Stimulated activated CD8-positive, alpha-beta memory T cell treated with anti-CD3 and anti-CD28 coated beads, Interleukin-15, amount 100 ng/mL, for 24 hours (primary cell): ENCODE measurements at places on chromosomes 4 and X.

GRCh38 chrX:119015407-119016237 lies 41.2 kb downstream of the LONRF3 start:
- peak; percentile 1 for DNase-seq

GRCh38 chrX:47204970-47205369 lies 11.3 kb downstream of the UBA1 start:
- DNase-seq, result no peak

DNA sequence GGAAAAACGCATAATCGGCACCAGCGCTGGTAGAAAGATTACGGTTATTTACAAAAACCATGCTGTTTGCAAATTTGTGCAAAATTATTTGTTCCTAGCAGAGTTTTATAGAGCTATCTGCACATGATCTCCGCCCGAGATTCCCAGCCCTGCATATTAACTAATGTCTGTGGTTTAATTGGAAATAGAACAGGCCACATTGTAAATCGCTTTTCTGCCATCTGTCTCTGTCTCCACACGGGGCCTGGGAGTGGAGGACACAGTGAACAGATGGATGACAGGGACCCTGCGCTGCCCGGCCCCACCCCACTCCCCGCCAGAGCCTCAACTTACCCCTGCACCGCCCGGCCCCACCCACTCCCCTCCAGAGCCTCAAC lies 126.9 kb downstream of the FAM53A start:
- no peak for DNase-seq

DNA sequence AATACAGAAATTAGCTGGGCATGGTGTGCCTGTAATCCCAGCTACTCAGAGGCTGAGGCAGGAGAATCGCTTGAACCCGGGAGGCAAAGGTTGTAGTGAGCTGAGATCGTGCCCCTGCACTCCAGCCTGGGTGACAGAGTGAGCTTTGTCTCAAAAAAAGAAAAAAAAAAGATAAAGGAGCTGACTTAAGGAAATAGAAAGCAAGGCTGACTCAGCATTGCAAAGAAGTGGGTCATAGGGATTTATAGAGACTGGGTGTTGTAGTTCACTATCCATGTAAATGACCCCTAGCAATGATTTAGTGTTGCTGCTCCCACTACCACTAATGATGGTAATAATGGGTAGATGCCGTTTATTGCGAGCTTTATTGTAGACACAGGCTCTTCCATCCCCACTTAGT lies 47.6 kb downstream of the ADD1 start:
- no peak for DNase-seq

DNA sequence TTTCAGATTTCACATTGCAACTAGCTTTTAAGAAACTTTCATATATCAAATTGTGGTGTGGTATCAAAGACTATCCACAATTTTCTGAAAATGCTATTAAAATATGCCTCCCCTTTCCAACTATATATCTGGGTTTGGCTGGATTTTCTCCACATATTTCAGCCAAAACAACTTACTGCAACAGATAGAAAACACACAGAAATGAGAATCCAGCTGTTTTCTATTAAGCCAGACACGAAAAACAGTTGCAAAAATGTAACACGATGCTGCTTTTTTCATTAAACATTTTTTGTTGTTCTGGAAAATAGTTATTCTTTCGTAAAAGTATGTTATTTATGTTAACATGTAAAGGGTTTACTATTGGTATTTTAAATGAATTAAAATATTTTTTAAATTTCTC lies 33.1 kb downstream of the DCTD start:
- no peak for DNase-seq

GRCh38 chrX:49273181-49273727 lies 3.7 kb downstream of the PPP1R3F start:
- DNase-seq, result no peak

GRCh38 chr4:156628858-156629257 lies 342.7 kb downstream of the PDGFC start:
- DNase-seq, result no peak

DNA sequence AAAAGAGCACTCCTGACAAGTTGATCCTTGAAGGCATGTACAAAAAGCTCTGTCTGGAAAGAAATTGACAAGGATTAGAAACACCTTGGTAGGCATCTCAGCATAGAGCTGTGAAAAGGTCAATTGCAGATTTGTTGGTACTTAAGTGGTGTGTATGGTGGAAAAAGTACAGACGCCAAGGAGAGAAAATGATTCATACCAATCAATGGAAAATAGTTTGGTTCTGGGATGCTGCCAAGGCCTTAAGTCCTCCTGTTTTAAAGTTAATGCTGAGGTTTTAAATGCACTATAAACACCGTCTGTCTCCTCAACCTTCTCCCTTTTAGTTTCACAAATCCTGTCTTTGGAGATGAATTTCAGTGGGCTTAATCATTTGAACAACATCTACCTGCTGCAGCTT lies 524.1 kb downstream of the IL15 start:
- no peak for DNase-seq

- no peak for DNase-seq
These were observed 29.9 kb downstream of the VEGFC start for GRCh38 chr4:176762661-176763308.

DNA sequence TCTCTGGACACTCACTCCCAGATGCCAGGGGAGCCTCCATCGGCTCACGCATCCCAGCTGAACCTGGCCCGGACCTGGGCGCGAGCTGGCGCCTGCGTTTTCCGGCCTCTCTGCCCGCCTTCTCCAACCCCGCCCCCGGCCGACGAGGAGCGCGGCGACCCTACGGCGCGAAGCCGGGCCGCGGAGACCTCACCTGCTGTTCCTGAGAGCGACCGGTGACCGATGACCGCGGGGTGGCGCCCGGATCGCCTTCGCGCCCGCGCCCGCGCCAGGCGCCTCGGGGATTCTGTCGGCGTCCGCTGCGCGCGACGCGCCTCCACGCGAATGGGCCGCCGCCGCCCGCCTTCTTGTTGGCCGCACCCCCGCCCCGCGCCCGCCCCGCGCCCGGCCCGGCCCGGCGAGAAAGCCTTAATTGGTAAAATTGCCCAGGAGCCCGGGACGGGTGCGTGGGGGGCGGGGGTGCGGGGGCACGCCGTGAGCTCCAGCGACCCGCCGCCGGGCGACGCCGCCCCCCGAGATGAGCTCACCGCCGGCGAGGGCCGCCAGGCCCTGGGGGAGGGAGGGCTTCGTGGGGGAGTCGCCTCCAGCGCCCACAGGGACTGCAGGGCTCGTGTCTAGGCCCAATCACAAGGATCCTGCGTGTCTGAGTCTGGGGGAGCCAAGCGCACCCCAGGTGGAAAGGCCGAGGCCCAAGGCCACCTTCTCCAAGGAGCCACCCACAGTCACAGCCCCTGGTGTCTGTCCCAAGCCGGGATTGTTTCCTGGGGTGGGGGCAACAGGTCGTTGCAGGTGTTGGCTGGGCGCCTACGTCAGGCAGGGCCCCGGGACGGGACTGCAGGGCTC lies at the start of gene FLNA:
TSS of gene FLNA (minus strand) at position 322 of the 843 bp plus-strand sequence. CDS start 3,389 bp downstream, outside the sequence.
- DNase-seq, result no peak

DNA sequence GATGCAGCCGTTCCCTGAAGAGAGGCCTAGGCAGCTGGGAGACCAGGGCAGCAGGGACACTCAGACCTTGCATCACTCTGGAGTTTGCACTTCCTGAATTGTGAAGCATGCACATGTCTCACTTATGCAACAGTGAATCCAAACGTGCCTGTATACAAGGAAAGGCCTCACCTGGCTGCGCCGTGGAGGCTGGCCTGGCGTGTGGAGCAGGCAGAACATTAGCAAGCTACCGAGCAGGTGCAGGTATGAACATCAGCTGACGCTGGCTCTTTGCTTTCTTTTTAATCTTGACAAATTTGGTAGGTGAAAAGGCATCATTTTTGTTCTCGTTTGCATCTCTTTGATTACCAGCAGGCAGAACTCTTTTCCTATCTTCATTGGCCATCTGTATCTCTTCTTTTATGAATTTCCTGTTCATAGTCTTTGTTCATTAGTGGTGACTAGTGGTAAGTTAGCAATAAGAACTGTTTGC lies 37.1 kb upstream of the IRAK1 start:
- DNase-seq, result no peak

DNA sequence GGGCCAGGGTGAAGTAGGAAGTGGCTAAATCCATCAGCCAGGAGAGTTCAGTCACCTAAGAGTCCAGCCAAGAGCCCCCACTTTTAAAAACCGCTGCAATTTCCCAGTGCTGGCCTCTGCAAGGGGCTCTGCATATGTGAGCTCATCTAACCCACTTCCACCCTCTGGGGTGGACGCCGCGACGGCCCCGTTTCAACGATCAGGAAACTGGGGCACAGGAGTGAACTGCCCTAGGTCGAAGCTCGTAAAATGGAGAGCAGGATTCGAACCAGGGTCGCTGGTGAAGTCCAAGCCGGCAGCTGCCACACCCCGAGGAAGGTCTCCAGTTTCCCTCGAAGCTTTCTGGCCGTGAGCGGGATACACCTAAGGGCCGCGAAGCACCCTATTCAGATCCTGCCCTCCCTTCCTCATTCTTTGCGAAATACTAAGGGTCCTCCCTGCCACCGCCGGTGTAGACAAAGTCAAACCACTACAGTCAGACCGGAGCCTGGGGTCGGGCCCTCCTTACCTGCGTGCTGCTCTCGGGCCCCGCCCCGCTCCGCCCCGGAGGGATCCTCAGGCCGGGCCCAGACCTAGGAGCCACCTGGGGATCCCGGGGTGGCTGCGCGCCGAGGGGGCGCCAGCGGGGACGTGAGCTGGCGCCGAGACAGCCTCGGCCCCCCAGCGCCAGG lies 446 bp downstream of the EVC2 start:
- no peak for DNase-seq

DNA sequence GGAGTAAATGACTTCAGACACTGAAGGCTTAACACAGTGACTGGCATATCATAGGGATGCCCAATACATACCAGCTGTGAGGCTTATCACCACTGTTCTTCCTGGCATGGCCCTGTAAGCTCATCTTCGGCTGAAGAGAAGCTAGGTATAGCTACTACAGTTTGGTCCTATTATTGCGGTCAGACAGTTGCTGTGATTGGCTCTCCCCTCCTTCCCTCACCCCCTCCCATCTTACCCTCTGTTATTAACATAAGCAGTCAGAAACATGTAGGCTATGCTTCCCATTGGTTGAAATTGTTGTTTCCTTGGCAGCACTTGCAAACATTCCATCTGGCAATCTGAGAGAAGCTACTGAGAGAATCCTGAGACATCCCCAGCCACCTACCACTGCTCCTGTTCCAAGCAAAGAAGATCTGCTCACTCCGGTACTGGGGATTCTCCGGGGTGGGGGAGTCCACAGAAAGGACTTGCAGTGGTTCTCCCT lies at the start of gene AKAP14:
TSS of gene AKAP14 (plus strand) at position 51 of the 484 bp plus-strand sequence. CDS start 7,331 bp downstream, outside the sequence.
- DNase-seq, result no peak

GRCh38 chr4:183362916-183363542 lies 40.8 kb upstream of the CLDN24 start:
- DNase-seq, result no peak

GRCh38 chr4:151158979-151159378 lies 59.6 kb downstream of the RPS3A start:
- DNase-seq, result no peak

GRCh38 chr4:51890760-51891159 lies 47.8 kb downstream of the DCUN1D4 start:
- no peak for DNase-seq

- no peak for DNase-seq
These were observed 61.0 kb downstream of the HPRT1 start for GRCh38 chrX:134520860-134521390.

DNA sequence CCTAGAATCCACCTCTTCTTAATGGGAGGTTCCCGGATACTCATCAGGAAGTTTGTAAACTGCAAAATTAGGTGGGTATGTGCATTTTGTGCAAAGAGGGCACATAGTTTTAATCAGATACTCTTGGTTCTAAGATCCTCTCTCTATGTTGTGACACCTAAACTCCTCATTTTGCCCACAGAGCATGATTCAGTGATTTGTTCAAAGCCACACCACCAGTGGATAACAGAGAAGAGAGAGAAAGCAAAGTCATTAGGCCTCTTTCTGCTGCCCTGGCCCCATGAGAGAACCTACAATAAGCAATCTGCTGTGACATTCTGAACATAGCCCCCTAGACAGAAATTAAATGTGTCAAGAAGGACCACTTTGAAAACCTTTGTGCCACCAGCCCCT lies 72.3 kb upstream of the STIM2 start:
- DNase-seq, result no peak

DNA sequence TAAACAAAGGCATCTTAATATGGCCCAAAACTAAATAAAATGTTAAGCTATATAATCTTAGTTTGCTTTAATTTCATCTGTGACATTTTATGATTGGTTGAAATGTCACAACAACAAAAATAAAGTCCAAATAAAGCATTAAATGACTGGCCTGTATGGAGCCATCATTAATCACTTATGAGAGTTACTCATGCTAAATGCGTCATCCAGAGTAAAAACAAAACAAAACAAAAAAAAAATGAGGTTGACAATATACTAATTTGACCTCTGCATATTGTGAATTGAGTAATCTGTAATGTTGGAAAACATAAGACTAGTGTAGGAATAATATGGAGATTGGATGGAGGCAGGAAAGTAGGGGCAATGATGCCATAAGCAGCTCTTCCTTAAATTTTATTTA lies 139.7 kb downstream of the MAPK10 start:
- no peak for DNase-seq

DNA sequence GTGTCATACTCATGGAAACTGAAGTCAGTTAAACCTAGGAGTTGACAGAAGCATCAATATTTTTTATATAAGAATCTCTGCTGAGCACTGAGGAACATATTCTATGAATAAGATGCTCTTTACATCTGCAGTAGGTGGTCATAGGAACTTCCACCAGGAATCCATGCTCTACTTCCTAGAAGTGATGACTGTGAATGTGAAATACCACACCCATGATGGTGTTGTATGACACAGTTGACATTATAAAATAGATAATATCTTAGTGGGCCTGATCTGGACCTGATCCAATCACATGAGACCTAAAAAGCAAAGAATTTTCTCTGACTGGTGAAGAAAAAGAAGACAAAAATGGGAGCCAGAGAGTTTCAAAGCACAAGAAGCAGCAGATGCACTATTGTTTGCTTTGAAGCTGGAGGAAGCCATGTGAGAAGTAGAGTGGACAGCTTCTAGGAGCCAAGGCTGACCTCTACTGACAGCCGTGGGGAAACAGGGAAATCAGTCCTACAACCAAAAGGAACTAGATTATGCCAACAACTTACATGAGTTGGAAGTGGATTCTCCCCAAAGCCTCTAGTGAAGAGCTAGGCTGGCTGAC lies 68.6 kb upstream of the HS3ST1 start:
- no peak for DNase-seq

DNA sequence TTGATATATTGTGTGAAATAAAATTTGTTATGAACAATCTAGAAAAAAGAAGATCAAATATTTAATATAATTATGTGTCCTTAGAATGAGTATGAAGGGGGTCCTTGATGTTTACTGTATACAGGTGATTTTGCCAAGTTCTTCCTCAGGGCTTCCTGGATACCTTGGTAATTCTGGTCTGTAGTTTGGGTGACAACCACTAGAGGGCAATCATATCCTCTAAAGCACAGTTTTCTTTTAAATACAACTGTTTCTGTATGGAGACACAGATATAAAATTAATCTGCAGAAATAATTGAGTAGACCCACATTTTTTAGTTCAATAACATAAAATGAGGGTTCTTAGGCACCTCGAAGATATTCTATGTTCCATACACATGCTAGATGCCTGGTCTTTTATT lies 157.7 kb downstream of the SPANXN1 start:
- no peak for DNase-seq
